Nephron progenitor cell (in vitro differentiated cells): ENCODE measurements at places on chromosomes 6 and 20.

DNA sequence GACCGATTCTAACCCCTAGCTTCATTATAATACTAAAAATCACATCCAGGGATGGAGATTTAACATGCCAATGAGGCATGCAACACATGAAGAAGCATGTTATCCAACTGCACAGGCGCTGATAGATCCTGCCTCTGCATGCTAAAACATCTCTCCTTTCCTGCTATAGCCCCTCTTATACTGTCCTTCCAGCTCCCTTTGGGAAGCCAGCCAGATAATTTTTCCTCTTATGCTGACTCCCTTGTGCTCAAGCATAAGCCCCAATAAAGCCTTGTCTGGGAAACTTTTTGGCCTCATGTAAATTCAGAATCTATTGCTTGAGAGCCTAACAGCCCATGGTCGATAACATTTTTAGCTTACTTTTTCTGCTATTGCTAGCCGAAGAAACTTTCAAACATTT is 404.3 kb downstream of the EPM2A start:
- DNase-seq, result no peak

GRCh38 chr6:133547136-133547535 is 306.0 kb downstream of the EYA4 start:
- no peak for DNase-seq

DNA sequence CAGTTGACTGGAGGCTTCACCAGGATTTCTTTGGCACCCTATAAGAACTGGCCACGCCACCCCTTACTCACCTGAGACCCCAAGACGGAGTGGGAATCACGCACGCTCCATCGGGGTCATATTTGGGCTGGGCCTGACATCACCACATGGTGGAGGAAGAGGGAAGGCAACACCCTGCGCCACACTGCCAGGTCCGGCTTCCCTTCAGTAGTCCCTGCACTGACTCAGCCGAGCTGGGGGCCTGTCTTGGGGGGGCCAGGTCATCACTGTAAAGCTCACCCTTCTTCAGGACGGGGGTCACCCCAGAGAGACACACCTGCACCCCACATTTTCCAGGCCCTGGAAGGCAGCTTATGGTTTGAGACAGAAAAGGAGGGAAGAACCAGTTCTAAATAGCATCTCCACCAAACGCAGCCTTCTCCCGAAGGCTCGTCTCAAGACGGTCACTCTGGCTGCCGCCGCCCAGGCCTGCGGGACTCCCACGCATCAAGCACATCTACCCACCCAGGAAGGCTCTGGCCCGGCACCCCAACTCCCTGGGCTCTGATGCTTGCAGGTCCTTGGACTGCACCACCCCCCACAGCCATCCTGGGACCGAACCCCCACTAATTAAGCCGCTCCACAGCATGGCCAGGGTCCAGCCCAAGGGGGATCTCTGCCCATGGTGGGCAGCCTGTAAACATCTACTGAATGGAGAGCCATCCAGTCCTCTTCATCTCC is 51.8 kb downstream of the GINS1 start:
- DNase-seq, result no peak

- DNase-seq, result no peak
Observed at GRCh38 chr6:107539409-107539808, 49.5 kb downstream of the SOBP start.

DNA sequence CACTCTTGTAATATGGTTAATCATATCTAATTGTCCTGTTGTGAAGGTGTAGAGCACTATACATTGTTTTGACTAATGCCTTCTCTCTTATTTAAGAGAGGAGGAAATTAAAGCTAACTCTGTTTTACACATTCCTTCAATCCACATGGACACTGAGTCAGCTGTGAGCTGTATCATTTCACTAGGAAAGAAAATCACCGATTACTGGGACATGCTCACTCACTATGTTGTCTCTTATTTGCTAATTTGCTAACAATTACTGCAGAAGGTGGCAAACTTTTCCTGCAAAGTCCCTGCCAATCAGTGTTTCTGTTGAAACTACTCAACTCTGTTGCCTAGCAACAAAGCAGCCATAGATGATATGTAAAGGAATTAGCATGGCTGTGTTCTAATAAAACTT is 98.2 kb downstream of the BCAS1 start:
- no peak for DNase-seq

- no peak for DNase-seq
Observed at GRCh38 chr6:111841822-111842221, 31.4 kb downstream of the FYN start.
